ENCODE measurements at places on chromosomes 12 and 14.

DNA sequence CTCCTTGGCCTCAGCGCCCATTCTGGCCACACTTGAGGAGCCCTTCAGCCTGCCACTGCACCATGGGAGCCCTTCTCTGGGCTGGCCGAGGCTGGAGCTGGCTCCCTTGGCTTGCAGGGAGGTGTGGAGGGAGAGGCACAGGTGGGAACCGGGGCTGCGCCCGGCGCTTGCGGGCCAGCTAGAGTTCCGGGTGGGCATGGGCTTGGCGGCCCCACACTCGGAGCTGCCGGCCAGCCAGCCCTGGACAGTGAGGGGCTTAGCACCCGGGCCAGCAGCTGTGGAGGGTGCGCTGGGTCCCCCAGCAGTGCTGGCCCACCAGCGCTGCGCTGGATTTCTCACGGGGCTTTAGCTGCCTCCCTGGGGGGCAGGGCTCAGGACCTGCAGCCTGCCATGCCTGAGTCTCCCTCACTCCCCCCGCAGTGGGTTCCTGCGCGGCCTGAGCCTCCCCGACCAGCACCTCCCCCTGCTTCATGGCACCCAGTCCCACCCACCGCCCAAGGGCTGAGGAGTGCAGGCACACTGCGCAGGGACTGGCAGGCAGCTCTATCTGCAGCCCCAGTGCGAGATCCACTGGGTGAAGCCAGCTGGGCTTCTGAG, 28.0 kb downstream of the TMEM117 start:
- DNase-seq = no peak

DNA sequence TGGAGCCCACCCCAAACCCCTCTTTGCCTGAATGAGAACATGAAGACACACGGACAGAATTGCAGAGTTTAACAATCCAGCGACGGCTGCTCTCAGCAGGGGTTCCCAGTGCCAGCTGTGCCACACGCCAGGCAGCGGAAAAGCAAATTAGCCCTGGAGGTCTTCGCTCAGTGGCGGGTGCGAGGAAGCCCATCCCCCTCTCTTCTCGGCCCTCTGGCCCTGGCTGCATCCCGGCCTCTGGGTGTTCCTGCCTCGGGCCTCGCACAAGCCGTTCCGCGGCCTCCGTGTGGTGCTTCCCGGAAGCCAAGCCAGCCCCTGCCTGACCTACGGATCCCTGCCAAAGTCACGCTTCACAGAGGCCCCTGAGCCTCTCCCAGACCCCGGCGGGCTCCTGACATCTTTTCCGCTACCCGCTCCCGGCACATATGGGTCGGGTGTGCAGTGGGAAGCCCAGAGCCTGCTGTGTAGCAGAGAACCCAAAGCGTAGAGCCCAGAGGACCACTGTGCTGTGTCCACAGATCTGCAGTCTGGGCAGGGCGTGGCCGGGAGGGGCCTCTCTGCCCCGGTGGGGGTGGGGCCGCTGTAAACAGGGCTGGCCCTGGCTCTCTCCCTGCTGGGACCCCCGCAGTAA, 70.7 kb upstream of the GALNT9 start:
- no peak for DNase-seq

DNA sequence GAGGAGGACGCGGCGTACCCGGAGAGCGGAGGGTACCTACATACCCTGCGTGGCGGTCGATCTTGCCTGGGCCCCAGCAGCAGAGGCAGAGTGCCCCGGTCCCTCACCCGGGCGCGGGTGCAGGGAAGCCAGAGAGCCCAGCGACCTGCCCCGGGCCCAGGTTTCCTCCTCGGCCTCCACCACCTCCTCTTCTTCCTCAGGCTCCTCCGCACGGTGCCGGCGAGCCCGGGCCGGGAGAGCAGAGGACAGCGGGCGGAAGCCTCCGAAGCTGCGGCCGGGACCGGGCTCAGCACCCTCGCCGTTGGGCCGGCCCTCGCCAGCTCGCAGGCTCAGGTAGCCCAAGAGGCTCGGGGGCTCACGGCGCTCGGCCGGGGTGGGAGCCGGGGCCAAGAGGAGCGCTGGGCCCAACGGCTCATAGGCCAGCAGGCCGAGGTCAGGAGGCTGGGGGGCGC, 6.6 kb downstream of the ZNF219 start:
- DNase-seq = no peak

DNA sequence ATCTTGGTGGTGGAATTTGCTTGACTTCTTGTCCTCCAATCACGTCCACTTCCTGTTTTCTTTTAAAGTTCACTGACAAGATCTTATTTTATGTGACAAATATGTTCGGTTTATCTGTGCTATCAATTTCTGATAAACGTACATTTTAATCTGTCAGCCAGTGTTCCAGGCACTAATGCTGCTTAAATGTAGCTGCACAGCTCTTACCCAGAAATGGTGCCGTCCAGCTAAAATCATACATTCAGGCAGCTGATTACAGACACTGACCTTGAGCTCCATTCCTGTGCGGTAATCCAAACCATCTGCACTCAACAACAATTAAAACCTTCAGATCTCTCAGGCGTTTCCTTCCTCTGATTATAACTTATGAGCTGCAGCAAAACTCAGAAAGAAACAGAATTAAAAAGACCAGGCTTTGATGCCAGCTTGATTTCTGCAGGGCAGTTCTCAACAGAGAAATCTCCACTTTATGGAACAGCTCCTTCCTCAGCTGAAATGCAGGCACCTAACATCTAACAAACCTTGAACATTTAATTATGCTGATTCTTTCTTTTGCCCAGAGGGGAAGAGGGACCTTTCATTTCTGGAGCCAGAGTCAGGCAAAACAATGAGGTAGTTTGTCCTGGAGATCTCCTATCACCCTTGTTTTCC, 26.4 kb upstream of the RASSF3 start:
- DNase-seq = no peak

DNA sequence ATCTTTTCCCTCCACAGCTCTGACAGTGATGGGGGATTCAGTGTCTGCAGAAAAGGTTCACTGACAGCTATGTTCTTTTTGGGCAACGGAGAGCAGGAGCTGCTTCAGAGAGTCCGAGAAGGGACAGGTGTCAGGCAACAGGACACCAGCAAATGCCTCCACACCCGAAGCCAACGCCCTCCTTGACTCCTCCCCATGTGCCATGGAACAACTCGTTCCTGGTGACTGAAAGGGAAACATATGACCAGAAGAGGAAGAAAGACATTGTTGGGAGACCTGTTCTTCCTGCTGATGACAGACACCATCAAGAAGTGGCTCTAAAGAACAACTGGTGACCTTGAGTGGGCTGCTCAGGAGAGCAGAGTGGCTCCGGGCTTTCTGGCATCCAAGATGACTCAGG, 172.3 kb upstream of the NOS1 start:
- no peak for DNase-seq

Data from CMK (cell line).